ENCODE measurements at places on chromosomes 4 and X.

- DNase-seq, result no peak
Observed at GRCh38 chr4:146261041-146261440, 46.7 kb downstream of the REELD1 start.

- DNase-seq, result no peak
Observed at GRCh38 chr4:153782581-153782980, 6.3 kb downstream of the SFRP2 start.

DNA sequence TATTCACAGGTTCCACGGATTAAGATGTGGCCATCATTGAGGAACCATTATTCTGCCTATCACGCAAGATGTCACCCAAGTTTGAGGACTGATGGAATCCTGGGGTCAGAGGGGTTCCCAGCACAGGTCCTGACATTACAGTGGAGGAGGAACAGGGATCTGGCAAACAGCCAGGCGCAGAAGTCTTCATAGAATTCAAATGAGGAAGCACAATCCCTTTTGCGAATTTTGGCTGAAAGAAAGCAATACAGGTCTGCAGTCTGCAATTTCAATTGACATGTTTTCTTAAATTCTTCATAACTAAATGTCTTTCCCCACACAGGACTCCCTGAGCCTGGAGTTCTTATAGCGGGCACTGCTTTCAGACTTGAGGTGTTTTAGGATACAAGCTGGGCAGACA lies 14.5 kb downstream of the DOCK11 start:
- DNase-seq, result no peak

- DNase-seq, result no peak
Observed at GRCh38 chr4:113763029-113763285, 1.4 kb upstream of the CAMK2D start.

DNA sequence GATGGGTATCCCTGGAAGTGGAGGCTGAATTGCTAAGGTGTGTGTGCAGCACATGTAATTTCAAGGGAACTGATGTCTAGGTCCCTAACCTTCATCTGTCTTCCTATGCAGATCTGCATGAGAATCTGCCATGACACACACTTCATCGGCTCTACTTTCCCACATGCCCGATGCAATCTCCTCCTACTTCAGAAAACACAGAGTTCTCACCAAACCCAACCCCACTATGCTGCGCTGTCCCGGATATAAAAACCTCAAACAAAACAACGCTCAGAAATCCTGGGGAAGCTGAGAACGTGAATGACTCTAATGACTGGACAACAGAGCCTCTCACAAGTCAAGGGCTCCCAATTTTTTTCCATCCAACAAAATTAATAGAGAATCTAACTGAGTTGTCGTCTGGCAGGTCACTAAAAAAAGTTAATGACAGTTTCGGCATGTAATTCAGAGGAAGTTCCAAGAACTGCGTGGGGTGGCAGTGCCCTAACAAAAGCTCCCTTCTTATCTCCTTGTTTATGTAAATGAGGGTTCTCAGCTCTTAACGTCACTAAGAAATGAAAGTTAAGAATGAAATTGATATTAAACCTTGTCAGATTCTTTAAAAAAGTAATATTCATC lies 39.0 kb downstream of the STX18 start:
- no peak for DNase-seq

DNA sequence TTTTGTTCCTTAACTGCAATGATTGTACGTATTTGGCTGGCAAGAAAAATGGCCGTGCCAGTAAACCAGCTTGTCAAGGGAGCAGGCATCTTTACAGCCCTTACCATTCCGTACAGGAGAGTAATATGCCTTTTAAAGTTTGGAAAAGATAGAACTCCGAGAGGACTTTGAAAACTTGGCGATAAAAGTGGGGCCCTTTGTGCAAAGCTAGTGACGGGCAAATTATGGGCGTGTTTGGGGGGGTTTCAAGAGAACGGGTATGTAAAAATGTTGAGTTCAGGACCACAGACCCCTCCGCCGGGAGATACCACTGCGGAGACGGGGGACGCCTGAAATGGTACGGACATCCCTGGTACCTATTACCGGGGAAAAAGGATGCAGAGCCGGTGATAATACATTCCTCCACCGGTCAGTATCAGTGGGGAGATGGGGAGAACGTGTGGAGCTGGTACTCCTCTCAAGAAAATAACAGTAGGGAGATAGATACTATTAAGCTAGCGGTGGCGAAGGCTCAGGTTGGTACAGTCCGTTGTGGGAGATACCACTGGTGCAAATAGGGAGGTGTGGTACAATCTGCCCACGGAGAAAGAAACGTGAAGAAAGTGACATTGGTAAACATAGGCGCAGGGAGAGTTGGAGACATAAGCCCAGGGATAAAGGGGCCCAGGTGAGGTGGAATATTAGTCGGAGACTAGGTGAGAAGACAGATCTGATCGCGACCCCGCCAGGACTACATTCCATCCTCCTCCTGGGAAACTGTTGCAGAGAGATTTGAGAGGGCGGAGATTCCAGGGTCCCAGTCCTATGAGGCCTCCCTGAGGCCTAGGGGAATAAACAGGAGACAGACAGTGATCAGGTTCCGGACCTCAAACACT lies 14.5 kb downstream of the SPACA5 start:
- peak; percentile 17 for DNase-seq

DNA sequence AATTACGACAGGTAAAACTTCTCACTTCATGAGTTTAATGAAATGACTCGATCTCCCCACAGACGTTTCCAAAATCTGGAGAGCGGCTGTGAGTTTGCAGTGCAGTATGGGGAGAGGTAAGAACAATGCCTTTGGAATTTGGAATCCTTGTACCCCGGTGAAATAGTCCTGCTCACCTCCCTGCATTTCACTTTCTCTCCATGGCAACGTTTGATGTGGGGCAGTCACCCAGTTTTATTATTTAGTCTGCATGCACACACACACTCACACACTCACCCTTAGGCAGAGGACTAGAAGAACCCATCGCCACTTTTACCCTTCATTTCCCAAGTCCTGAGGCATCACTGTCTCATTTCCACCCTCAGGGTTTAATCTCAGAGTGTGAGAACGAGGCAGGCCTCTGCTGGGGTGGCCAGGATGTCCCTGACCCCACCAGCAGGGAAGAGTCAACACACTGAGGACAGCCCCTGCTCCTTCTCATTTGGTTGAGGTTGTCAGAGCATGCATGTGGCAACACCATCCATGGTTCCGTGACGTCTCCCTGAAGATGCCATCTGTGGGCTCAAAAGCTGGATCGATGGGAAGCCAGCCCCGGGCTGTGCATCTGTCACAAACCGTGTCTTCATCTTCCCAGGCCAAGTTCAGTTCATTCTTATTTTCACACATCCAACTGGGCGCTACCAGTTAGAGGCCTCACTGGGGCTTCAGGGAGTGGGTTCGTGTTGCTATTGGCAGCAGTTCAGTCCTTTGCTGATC lies 119.8 kb upstream of the TRIM2 start:
- no peak for DNase-seq

- no peak for DNase-seq
Observed at GRCh38 chr4:184825141-184825895, 450 bp downstream of the ACSL1 start.

DNA sequence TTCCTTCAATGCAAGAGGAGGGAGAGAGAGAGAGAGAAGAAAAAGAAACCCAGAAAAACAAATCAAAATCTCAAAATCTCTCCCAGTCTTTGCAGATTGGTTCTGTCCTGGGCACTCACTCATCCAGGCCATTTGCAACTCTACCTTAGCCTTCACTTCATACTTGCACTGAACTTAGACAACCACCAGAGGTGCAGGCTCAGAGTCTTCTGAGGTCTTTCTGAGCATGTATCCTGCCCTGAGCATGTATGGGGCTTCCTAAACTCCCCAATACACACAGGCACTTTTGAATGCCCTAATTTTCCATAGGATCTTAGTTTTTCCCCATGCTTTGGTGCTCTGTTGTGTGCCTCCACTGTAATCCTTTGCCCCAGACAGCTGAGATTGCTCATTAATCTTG lies 2.9 kb downstream of the CFI start:
- DNase-seq, result no peak

DNA sequence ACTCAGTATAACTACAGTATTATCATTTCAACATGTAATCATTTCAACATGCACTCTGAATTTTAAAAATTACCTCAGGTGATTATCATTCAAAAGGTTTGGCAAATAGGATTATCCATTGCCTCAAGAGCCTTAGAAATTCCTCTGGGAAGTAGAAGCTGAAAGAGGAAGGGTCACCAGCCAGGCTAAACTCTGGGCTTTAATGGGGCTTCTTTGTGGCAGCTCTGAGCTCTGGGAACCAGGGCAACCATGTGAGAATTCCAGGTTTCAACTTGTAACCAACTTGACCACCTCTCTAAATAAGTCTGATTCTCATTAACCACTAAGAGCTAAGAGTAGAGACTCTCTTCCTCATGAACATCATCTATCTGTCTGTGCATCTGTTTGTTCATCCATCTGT lies 117.2 kb upstream of the MED14 start:
- no peak for DNase-seq

GRCh38 chrX:110748256-110748806 lies 47.3 kb downstream of the CHRDL1 start:
- no peak for DNase-seq

DNA sequence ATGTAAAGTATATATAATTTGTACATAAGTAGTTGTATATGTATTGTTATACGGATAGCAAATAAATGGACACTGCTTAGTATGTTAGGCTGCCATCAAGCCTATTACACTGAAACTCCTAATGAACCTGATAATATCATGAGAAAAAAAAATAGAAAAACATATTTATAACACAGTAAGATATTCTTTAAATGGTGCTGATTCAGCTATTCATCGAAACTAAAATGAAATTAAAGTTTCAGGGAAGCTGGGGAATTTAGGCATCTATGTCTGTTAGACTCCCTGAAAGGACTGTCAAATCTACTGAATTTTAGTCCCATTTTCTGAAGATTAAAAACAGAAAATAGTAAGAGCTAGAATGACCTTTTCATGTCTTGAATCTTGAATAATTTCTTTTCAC lies 647.1 kb upstream of the PABPC4L start:
- no peak for DNase-seq

DNA sequence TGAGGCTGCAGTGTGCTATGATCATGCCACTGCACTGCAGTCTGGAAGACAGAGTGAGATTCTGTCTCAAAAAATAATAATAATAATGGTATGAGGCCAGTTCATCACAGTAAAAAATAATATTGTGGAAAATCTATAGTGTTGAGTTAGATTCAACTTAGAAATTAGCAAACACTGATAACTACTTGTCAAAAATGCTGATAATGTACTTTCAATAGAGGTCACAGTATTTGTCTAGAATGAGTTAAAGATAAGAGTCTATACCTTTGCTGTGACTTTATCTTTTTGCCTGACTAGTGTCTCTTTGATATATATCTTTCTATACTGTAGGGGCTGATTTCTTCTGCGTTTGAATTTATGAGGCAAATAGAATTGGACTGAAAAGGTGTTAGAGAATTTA lies 430.6 kb downstream of the RPA4 start:
- no peak for DNase-seq

- no peak for DNase-seq
Observed at GRCh38 chr4:34731070-34731469, 1513.2 kb downstream of the ARAP2 start.
